ENCODE measurements at places on chromosomes 7 and 10.

DNA sequence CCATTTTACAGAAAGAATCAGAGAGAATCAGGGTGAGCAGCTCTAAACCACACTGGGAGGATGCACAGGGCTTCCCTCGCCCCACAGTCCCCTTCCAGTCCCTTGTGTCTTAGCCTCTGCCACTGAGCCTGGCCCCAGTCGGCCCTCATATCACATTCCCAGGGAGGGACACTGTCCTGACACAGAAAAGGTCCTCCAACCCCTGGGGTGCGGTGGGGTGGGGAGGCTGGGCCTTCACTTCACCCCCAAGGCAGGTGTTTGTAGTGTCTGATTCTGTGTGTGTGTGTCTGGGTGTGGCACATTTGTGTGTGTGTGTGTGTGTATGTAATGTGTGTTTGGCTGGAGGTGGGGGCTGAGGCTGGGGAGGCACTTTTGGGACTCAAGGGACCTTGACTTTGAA, 1.8 kb upstream of the KCP start:
- DNase-seq, result no peak

- no peak for DNase-seq
Observed at GRCh38 chr10:25072786-25073185, 56.4 kb downstream of the THNSL1 start.

- DNase-seq, result no peak
Observed at GRCh38 chr10:3827266-3827665, 42.3 kb upstream of the KLF6 start.

GRCh38 chr7:23787272-23787671, 77.3 kb downstream of the STK31 start:
- DNase-seq, result no peak

GRCh38 chr10:29440981-29441380, 152.1 kb downstream of the LYZL1 start:
- DNase-seq, result no peak

GRCh38 chr10:103278862-103279298, 1.9 kb downstream of the INA start:
- no peak for DNase-seq

DNA sequence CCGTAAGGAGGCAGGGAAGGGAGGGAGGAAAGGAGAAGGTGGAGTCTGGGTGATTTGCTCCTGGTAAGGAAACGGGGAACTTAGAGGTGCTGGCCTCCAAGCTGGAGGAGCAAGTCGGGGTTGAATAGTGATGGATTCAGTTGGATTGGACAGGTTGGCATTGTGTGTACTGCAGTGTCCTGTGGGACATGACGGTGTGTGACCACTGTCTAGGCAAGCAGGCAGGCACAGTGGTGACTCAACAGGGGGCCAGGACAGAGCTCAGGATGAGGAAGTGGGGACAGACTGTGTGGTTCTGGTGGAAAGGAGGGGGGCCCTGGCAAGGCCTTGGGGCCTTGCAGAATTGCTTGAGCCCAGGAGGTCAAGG, 48.8 kb downstream of the COL26A1 start:
- no peak for DNase-seq

GRCh38 chr7:101066141-101066832, 19.0 kb upstream of the TRIM56 start:
- DNase-seq, result no peak

GRCh38 chr7:106375499-106375898, 90.7 kb upstream of the NAMPT start:
- no peak for DNase-seq

GRCh38 chr7:101707587-101707986, 78.5 kb upstream of the MYL10 start:
- DNase-seq, result no peak

- DNase-seq, result no peak
Observed at GRCh38 chr10:103394180-103394579, 2.1 kb downstream of the ATP5MK start.

DNA sequence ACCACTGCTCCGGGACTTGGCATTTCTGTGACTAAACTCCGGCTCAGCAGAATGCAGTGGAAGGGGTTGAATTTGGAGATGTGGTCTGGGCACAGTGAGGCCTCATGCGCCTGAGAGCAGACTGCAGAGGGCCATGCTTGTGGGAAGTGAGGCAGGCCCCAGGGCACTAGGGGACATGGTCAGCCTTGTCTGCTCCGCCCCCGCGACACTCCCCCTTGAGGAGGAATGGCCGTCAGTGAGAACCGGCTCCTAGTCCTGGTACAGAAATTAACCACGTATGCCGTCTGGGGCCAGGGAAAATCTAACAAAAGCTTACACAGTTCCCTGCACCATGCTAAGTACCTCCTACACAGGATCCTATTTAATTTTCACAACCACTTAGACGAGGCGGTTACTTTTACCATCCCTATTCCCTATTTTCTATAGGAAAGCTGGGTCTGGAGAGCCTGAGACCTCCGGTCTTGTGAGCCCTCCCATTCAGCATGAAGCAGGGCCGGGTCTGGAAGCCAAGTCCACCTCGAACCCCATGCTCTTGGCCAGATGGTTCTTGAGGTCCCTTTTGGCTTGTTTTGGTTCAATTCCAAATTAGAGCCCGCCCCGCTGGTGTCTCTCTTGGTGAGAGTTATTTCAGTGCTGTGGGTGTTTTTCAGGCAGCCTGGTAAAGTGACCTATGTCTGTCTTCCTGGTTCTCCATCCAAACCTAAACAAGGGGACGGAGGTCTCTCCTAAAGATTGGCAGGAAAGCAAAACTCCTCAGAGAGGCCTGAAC, 87.7 kb upstream of the PITRM1 start:
- DNase-seq, result no peak

DNA sequence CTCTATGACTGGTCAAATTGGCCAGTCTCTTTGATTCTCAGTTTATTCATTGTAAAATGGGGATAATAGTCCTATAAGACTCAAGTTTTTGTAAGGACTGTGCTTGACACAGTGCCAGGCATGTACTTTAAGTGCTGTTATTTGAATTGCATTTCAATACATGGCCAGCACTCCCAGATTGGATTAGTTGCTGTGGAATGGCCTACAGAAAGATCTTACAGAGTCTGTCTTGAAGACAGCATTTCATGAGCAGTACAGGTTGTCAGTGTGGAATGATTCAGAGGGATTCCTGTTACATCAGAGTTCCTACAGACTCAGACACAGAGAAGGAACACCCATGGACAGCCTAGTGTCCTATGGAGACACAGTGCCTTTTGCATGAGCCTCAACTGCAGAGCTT, 238.1 kb upstream of the BMPER start:
- DNase-seq, result no peak

- no peak for DNase-seq
Observed at GRCh38 chr10:116632596-116633215, 12.0 kb downstream of the PNLIPRP2 start.

GRCh38 chr7:151725844-151726651, 150.9 kb downstream of the PRKAG2 start:
- DNase-seq, result peak; percentile 91

DNA sequence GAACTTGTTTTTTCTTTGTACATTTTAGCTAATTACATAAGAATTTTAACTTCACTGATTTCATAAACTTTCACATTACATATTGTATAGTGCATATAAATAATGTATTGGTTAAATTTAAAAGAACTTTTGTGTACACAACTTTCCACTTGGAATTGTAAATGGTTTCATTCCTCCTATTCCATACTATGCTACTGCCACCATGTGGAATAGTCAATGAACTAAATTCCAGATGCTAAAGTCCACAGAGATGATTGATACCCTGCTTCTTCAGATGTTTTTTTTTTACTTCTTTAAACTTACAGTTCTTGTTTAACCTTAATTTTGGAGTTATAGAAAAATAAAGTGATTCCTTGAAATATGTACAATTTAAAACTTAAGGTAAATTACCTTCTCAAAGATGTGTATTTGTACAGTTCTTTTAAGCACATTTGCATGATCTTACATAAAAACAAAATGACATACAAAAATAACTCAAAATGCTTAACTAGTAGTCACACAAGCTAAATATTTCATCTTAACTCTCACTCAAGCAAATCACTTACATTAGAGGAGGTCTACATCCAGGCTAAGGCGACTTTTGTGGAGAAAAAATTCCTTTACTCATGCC, 247.6 kb upstream of the HGF start:
- peak; percentile 66 for DNase-seq
